ENCODE measurements at places on chromosomes 5 and 9. TPM values are rescaled to one million over a fixed set of nuclear protein-coding genes. Genes with fewer than 3 reads are reported as not detected.

- H3K27ac ChIP-seq: peak overlapping the region; percentile 17
- DNase-seq: no peak
- no peaks in the 10 kb centered on the region for H3K27me3 ChIP-seq
- peaks cover 50% of the 10 kb centered on the region for H3K36me3 ChIP-seq
- no peak overlapping the region for H3K4me3 ChIP-seq
- peaks cover 22% of the 10 kb centered on the region for H3K4me1 ChIP-seq
These were observed 12.8 kb upstream of the DDX41 start for GRCh38 chr5:177529247-177530203.

- H3K4me1 ChIP-seq: no peaks in the 10 kb centered on the region
- no peak overlapping the region for H3K4me3 ChIP-seq
- H3K27me3 ChIP-seq: no peaks in the 10 kb centered on the region
- H3K27ac ChIP-seq: no peak overlapping the region
- no peak for DNase-seq
- H3K36me3 ChIP-seq: no peaks in the 10 kb centered on the region
These were observed 6.8 kb upstream of the CLINT1 start for GRCh38 chr5:157865781-157866180.

GRCh38 chr5:4068171-4068570 is 472.5 kb downstream of the IRX1 start:
- H3K27me3 ChIP-seq: no peaks in the 10 kb centered on the region
- no peaks in the 10 kb centered on the region for H3K4me1 ChIP-seq
- no peak overlapping the region for H3K4me3 ChIP-seq
- no peaks in the 10 kb centered on the region for H3K36me3 ChIP-seq
- H3K27ac ChIP-seq: no peak overlapping the region

DNA sequence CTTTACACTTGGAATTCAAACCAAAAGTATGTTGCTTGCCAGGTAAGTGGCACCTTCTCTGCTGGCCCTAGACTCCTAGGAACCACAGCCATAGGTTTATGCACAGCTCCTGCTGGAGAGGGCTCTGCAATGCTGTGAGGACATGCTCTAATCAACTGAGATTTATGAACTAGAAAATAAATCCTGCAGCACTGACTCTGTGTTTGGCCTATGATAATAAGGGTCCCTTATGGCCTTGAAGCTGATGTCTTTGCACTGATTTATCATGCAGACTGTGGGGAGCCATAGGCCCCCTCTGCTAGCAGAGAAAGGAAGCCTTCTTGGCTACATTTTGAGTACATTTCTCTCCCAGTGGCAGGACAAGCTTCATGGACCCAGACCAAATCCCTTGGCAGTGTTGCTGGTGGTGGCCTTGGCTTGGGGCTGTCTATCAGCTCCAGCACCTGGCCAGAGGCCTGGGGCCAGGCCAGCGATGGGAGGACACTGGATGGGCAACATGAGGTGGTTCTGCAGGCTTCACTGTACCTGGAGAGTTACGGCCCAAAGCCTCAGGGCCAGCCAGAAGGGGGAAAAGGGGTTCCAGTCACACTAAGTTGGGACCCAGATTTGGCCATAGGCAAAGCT is 178.0 kb downstream of the SEMA6A start:
- H3K36me3 ChIP-seq: no peaks in the 10 kb centered on the region
- no peak for DNase-seq
- no peak overlapping the region for H3K4me3 ChIP-seq
- H3K27ac ChIP-seq: peak overlapping the region; percentile 47
- H3K27me3 ChIP-seq: no peaks in the 10 kb centered on the region

GRCh38 chr5:74342948-74343682 is 297.4 kb downstream of the ENC1 start:
- no peaks in the 10 kb centered on the region for H3K27me3 ChIP-seq
- no peak for DNase-seq
- no peak overlapping the region for H3K4me3 ChIP-seq
- H3K36me3 ChIP-seq: no peaks in the 10 kb centered on the region
- H3K27ac ChIP-seq: no peak overlapping the region

DNA sequence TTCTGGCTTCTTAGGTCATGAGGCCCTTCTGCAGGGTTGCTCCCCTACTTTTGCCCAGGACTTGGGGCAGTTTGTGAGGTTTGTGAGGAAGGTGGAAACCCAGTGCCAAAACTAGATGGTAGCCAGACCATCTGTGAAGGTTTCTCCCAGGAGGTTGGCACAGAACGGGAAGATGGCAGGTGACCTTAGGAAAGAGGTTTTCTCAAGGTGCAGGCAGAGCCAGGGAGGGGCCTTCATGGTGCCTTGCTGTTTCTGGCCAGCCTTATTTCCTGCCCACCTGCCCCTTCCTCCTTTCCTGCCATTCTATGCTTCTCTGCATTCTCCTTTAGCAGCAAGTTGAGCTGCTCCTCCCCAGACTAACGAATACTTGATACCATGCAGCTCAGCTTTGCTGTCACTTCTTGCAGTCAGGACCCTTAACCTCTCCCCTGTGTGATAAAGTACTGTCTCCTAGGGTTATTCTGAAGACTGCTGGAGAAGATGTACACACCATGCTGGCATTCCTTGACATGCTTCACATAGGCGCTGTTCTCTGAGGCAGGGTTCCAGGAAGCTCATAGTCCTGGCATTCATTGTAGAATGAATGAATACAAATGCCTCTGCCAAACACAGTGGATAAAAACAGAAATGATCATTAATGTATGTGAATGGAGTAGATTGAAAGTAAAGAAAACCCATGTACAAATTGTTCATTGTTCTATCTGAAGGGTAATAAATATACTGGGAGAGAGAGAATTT is 154.3 kb downstream of the KDM4C start:
- H3K27me3 ChIP-seq: no peaks in the 10 kb centered on the region
- no peaks in the 10 kb centered on the region for H3K36me3 ChIP-seq
- peaks cover 4% of the 10 kb centered on the region for H3K4me1 ChIP-seq
- H3K4me3 ChIP-seq: no peak overlapping the region
- H3K27ac ChIP-seq: no peak overlapping the region

- no peaks in the 10 kb centered on the region for H3K36me3 ChIP-seq
- H3K4me1 ChIP-seq: peaks cover 19% of the 10 kb centered on the region
- no peaks in the 10 kb centered on the region for H3K27me3 ChIP-seq
These were observed 9.3 kb upstream of the SMAD5 start for GRCh38 chr5:136123236-136123768.

- H3K4me3 ChIP-seq: no peak overlapping the region
- no peaks in the 10 kb centered on the region for H3K36me3 ChIP-seq
- no peaks in the 10 kb centered on the region for H3K27me3 ChIP-seq
- DNase-seq: no peak
These were observed 6.8 kb upstream of the SLC2A8 start for GRCh38 chr9:127390248-127390545.

- no peak overlapping the region for H3K27ac ChIP-seq
- H3K27me3 ChIP-seq: peaks cover 29% of the 10 kb centered on the region
- H3K4me3 ChIP-seq: no peak overlapping the region
- no peak for DNase-seq
- H3K36me3 ChIP-seq: no peaks in the 10 kb centered on the region
These were observed 67.7 kb upstream of the LMX1B start for GRCh38 chr9:126546036-126546435.

DNA sequence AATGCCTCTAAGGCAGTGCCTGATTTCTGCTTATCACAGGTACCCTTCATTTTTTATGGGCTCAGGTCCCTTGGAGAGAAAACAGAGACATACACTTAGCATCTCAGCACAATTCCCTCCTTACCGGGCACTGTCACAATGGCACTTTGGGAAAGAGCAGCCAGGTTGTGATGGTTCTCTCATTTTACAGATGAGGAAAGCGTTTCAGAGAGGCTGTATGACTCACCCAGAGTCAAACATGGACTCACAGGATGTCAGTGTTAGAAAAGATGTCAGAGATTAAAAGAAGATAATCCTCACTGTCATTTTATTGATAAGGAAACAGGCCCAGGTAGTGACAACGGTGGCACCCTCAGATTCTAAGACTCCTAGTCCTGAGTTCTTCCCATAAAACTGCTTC is 12.0 kb upstream of the SLC31A2 start:
- no peak for DNase-seq
- H3K4me1 ChIP-seq: no peaks in the 10 kb centered on the region
- H3K27ac ChIP-seq: no peak overlapping the region
- no peaks in the 10 kb centered on the region for H3K27me3 ChIP-seq
- H3K4me3 ChIP-seq: no peak overlapping the region

- peaks cover 17% of the 10 kb centered on the region for H3K4me1 ChIP-seq
- H3K4me3 ChIP-seq: no peak overlapping the region
- no peak overlapping the region for H3K27ac ChIP-seq
- H3K36me3 ChIP-seq: no peaks in the 10 kb centered on the region
- H3K27me3 ChIP-seq: no peaks in the 10 kb centered on the region
These were observed 5.5 kb downstream of the IL31RA start for GRCh38 chr5:55856516-55857246.

GRCh38 chr5:132071338-132071707 is 2.3 kb upstream of the CSF2 start:
- H3K36me3 ChIP-seq: no peaks in the 10 kb centered on the region
- no peaks in the 10 kb centered on the region for H3K27me3 ChIP-seq
- no peak overlapping the region for H3K27ac ChIP-seq
- H3K4me3 ChIP-seq: no peak overlapping the region
- DNase-seq: no peak

- H3K4me1 ChIP-seq: no peaks in the 10 kb centered on the region
- no peaks in the 10 kb centered on the region for H3K36me3 ChIP-seq
- H3K27ac ChIP-seq: no peak overlapping the region
- DNase-seq: no peak
- H3K27me3 ChIP-seq: no peaks in the 10 kb centered on the region
These were observed 186.3 kb downstream of the ZNF462 start for GRCh38 chr9:107049046-107049802.

- H3K4me1 ChIP-seq: peaks cover 5% of the 10 kb centered on the region
- H3K27ac ChIP-seq: peak overlapping the region; percentile 7
- H3K4me3 ChIP-seq: no peak overlapping the region
These were observed 36.5 kb upstream of the ANKDD1B start for GRCh38 chr5:75574791-75575190.

TXNDC8 gene
- total RNA-seq: not detected

FRRS1L gene
- not detected for total RNA-seq

CDKN2B gene
- 150 TPM for total RNA-seq

ASS1 gene
- total RNA-seq: 109 TPM

PCAT7 gene
- not detected for total RNA-seq
